ENCODE measurements at places on chromosomes 3 and 15.

- DNase-seq: no peak
Measured at GRCh38 chr15:78797951-78798350, 13.3 kb downstream of the ADAMTS7 start.

DNA sequence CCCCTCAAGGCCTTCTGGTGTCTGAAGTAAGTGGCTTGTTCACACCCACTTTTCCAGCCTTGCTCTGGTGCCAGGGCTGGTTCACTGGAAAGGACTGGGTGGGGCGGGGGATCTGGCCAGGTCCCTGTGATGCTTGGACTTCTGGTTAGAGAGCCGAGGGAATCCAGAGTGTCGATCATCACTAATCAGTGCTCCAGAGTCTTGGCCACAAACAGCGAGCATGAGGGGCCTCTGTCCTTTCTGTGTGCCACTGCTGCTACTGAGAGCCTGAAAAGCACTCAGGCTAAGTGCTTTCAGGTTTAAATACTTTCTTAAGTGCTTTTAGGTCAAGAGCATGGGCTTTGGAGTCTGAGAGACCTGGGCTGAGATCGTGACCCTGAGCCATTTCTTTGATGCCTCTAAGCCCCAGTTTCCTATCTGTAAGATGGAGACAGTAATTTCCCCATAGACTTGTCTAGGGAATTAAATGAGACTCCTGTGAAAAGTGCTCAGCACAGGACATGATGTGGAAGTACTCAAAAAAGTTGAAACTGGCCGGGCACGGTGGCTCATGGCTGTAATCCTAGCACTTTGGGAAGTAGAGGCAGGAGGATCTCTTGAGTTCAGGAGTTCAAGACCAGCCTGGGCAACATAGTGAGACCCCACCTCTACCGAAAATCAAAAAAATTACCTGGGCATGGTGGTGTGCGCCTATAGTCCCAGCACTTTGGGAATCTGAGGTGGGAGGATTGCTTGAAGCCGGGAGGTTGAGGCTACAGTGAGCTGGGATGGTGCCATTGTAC, 53.8 kb upstream of the SEC22A start:
- DNase-seq: no peak

GRCh38 chr3:22734207-22734606, 468.9 kb upstream of the UBE2E2 start:
- DNase-seq: no peak

GRCh38 chr3:148460686-148461085, 237.0 kb upstream of the AGTR1 start:
- DNase-seq: no peak

- DNase-seq: no peak
Measured at GRCh38 chr3:9316881-9317361, 45.9 kb upstream of the THUMPD3 start.

- DNase-seq: no peak
Measured at GRCh38 chr3:51610708-51611107, 60.3 kb upstream of the TEX264 start.

DNA sequence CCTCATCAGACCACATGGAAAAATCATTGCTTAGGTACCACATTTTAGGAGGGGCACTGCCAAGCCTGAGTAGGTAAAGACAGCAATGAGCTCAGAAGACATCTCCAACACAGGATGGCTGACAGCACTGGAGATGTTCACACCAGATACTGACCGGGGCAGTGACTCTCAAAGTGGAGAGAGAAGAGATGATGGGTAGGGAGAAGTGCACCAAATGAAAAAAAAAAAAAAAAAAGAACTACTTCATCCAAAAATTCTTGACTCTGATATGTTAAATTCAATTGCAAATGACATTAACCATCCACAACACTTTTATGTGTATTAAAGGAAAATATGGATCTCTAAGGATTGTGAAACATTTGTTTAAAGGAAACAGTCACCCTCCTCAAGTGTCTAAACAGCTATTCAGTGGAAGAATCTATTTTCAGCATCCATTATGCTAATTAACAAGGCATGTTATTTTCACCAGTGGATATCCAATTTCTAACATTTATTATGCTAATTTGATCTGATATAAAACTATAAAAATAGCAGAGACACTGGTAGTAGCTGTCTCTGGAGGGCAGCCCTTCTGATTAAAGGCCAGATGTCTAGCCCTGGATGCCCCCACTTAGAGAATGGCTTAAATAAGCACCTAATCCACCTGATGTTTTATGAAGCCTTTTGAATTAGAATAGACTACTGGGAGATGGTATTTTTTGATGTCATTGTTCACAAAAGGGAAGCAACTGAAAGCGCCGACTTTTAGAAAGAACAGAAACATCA, 48.2 kb upstream of the VGLL4 start:
- no peak for DNase-seq

GRCh38 chr15:94059013-94059587, 172.3 kb upstream of the MCTP2 start:
- no peak for DNase-seq

DNA sequence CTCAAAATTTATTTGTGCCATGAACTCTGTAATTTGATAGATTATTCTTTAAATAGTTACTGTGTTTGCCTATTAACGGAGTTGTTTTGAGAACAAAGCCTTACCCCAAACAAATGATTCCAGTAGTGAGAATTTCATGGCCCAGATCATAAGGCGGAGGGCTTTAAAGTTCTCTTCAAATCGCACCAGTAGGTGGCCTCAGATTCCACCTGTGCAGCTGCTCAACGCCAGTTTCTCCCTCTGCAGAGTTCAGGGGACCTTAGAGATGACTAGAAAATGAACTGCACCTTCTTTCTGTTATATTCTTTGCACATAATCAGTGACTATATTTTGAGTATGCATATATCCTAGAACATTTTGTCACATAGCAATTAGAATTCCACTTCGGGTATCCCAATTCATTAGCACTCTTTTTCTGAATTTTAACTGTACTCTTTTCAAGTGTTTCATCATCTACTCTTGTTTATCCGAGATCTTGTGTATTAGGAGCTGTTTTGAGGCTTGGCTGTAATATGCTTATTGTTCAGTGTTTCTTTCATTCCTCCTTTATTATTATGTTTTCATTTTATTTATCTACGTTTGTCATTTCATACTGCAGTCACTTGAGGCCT, 232.6 kb upstream of the CHRM5 start:
- DNase-seq: no peak

DNA sequence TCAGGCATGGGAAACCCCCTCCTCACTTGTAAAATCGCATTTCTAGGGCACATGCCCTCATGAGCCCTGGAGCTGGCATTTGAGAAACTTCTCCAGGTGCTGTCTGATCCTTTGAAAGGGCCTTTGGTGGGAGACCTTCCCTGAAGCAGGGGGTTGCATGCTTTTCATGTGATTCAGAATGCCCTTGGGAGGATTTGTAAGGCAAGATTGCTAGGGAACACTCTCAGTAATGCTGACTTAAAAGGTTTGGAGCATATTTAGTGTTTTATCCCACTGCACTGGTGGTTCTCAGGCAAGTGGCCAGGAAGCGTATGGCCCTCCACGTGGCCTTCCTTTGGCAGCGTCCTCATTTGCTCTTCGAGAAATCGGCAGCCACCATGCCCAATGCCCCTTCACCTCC, 164.1 kb downstream of the ARRDC4 start:
- no peak for DNase-seq

- no peak for DNase-seq
Measured at GRCh38 chr3:134312072-134312872, 61.6 kb upstream of the RYK start.

DNA sequence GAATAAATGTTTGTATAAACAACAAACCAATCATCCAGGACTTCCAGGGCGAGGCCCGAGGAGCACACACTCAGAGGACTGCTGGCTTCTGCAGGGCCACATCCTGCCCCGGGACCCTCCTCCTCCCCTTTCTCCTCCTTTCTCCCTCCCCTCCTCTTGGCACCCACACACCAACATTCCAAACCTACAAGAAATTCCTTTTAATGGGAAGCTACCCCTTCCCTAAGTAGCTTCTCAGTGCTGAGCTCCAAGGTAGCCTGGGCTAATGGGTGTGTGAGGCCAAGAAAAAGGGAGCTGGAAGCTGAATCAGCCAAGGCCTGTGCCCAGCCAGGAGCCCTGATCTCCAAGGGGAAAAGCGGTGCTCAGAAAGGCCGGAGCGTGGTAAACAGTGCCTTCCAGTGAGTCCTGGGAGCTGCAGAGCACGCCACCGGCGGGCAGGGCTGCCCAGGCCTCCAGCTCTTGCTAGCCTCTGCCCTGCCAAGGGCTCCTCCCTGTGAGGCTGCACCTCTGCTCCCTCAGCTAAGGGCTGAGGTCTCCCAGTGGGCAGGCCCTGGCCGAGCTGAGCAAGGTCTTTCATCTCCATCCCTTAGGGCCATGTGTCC, 3.9 kb downstream of the ITIH3 start:
- no peak for DNase-seq

DNA sequence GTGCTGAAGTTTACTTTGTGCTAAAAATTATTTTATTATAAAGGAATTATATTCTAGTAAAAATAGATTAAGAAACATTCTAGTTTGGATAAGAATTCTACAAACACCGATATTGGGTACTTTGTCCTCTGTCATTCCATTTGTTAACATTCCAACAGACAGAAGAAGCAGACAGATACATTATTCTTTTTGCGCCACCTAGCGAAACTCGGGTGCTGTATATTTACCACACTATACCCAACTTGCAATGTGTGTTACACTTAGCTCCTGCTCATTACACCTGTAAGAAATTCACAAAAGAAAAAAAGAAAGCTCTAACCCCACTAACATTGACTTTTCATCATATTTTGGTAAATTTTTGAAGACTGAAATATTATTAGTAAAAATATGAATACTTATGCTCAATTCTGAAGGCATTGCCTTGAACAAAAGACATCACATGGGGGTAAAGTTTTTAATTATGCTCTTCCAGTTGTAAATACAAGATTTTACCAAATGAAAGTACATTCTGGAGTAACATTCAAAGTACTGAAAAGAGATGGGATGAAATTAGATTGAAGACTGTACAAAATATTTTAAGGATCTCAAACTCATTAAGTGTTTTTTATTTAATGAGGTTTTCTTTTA, 136.5 kb upstream of the MLF1 start:
- DNase-seq: peak; percentile 31

GRCh38 chr3:44974416-44974815, 1.6 kb downstream of the ZDHHC3 start:
- DNase-seq: no peak

GRCh38 chr3:100103558-100104441, 10.5 kb downstream of the FILIP1L start:
- peak; percentile 70 for DNase-seq

DNA sequence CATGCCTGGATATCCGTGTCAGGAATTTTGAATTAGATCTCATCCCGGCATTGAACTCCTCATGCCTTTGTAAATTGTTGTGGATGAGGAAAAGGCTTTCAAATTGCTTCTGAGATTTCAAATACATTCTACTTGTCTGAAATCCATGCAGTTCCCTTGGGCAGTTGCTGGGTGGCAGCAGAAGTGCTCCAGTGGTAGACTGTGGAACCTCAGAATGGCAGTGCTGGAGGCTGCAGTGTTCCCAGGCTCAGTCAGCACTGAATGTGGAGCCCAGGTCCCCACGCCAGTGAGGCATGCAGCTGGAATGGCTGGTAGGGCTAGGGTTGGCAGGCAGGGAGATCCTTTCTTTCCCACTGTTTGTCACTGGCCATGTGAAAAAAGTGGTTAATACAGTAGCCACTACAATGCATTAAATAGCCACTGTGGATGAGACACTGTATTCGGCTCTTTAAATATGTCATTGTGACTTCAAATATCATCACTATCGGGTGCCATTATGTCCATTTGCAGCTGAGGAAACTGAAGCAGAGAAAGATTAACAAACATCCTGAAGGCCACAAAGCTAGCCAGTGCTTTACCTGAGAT, 98.6 kb downstream of the TPRG1 start:
- DNase-seq: peak; percentile 59

GRCh38 chr3:183897606-183898005, 12.9 kb upstream of the PARL start:
- DNase-seq: no peak

- DNase-seq: no peak
Measured at GRCh38 chr3:151452841-151453240, 8.0 kb downstream of the IGSF10 start.

- peak; percentile 18 for DNase-seq
Measured at GRCh38 chr15:42604894-42605744, 29.7 kb downstream of the STARD9 start.

GRCh38 chr3:29335438-29335837, 54.6 kb downstream of the RBMS3 start:
- DNase-seq: no peak

GRCh38 chr3:67484085-67484484, 170.3 kb downstream of the SUCLG2 start:
- no peak for DNase-seq

GRCh38 chr3:71582612-71583565, 639 bp downstream of the FOXP1 start:
- no peak for DNase-seq

GRCh38 chr3:157109267-157110141, 50.4 kb downstream of the CCNL1 start:
- no peak for DNase-seq

GRCh38 chr3:61450866-61451265, 110.5 kb upstream of the PTPRG start:
- DNase-seq: no peak

GRCh38 chr3:192597506-192597905, 129.8 kb downstream of the FGF12 start:
- DNase-seq: no peak

DNA sequence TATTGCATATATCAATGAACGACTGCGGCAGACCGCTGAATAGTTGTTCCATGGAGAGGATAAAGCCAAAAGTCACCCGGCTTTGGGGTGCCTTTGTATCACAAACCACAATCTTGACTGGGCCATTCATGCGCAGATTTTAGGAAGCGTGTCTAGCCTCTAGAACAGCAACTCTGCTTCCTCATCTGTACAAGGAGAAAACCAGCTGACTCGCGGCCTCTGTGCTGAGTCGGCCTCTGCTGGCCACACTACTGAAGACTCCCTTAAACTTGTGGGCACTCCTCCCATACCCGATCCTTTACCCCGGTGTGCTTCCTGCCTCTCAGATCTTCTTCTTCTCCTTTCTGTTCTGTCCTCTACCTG, 872 bp downstream of the DLEC1 start:
- DNase-seq: no peak

- no peak for DNase-seq
Measured at GRCh38 chr3:123027292-123028232, at the start of gene SEMA5B. Gene SEMA5B (minus strand): TSS chr3:123027763. CDS start chr3:122961263, 66,500 bp downstream.

Data from GM12864 (cell line).